Effector memory CD4-positive, alpha-beta T cell (primary cell): ENCODE measurements at places on chromosomes 13 and 19.
A peak's percentile ranks its signal among the peaks of the same experiment; 100 is the strongest.

DNA sequence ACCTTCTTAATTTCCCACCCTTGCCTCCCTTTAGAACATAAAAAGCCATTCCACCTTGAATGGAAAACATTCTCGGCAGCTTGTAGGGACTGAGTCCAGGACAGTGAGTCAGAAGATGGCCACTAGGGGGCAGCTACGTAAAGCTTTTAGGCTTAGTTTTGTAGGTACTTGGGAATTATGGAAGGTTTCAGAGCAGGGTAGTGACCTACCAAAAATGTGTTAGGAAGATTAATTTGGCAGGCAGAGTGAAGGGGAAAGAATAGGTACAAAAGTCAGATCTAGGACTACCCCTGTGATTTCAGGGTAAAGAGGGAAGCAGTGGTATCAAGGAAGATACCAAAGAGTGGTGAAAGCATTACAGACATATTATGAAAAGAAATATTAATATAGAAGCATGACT is 198.4 kb downstream of the NDFIP2 start:
- no peak for DNase-seq

DNA sequence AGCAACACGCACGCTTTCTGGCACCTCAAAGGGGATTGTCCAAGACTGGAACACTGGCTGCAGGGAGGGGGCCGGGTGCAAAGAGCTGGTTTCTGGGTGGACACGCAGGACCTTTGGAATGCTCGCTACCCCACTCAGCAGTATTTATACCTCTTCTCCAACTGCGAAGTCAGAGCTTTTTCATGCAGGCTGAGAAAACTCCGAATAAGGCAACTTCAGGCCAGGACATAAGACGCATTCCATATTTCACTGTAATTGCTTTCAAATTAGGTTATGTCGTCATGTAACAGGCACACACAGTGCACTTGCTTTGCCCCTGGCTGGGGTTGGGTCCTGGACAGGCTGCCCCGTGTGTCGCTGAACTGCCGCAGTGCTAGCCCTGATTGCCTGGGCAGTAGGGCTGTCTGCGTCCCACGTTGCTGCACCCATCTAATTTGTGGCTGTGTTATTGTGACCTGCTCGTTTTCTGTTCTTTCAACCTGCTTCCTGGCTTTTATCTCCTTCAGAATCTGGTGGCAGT is 44.5 kb downstream of the ACTN4 start:
- no peak for DNase-seq

DNA sequence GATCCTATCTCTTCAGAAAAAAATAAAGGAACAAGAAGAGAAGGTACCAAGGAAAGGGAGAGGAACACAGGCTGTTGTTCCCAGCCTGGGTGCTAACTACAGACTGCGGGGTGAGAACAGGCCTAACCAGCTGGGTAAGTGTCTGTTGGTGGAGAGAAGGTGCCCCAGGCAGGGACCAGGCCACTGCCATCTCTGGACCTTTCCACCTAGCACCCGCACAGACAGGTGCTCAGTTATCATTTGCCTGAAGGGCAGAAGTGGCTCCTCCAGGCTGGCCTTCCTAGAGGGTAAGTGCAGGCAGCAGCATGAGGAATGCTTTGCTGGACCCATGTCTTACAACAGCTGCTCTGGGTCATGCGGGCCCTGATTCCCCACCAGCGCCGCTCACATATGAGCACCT is 10.1 kb downstream of the DNMT1 start:
- DNase-seq: no peak

- DNase-seq: no peak
These were observed 813 bp downstream of the ZNF562 start for GRCh38 chr19:9673912-9674662.

DNA sequence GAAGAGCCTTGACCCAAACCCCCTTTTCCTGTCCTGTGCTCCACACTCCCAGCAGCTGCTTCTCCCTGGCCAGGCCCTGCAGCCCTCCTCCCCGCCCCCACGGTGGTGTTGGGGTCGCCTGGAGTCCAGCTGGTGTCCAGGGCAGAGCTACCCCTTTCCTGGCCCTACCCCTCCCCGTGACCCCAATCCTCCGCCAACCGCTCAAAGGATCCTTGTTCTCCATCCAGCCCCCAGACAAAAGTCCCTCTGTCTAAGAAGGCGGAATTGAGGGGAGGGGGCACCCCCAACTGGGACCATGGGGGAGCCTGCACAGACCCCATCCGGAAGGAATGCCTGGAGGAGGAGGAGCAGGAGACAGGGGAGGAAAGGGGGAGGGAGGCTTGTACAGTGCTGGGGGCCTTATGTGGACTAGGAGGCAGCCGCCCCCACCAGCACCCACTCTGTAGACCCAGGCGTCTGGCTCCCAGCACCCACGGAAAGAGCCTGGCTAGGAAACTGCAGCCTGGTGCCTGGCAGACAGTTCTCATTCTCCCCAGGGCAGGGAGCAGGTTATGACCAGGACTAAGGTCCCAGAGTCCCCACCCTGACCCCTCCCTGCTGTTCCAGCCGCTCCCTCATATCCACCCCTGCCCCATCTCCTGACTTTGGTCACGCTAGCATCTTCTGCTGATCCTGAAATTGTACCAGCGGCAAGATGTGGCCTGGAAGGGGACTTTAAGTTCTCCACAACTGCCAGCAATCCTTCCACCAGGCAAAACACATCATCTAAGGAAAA is at the start of gene FXYD3:
TSS of gene FXYD3 (plus strand) at position 647 of the 775 bp plus-strand sequence. CDS start 3,554 bp downstream, outside the sequence.
- DNase-seq: no peak

DNA sequence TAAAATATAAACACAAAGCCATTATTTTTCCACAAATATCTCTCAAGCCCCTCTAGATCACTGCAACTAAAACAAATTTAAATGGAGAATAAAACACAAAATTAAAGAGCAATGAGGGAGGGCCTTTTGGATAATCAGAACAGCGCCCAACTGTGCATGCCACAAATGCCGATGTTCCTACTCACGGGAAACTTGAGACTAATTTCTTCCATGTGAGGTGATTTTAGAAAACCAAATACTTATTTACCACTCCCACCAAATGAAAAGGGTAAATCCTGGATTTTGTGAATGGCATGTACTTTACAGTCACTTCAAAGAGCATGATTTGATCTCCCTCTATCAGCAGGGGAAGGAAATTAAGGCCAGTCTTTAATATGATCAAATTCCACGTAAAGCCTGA is 74.8 kb downstream of the SLC7A1 start:
- no peak for DNase-seq

DNA sequence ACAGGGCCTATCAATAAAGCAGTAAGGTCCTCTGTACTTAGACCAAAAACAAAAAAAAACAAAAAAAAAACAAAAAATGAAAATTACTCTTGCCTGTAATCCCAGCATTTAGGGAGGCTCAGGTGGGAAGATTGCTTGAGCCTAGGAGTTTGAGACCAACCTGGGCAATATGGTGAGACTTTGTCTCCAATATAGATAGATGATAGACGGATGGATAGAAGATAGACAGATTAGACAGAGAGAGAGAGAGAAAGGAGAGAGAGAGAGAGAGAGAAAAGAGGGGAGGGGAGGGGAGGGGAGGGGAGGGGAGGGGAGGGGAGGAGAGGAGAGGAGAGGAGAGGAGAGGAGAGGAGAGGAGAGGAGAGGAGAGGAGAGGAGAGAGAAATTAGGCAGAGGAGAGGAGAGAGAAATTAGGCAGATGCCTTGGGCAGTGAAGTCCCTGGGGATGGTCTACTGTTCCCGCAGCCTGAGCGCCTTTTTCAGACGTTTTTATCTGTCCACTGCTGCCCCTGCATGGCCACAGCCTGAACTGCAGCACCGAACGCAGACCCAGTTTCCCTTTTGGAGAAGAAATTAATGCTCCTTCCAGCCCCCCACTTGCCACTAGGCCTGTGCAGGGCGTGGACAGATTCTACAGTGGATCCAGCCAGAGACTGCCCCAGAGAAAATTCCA is 9.8 kb upstream of the ZNF627 start:
- DNase-seq: peak; percentile 55

DNA sequence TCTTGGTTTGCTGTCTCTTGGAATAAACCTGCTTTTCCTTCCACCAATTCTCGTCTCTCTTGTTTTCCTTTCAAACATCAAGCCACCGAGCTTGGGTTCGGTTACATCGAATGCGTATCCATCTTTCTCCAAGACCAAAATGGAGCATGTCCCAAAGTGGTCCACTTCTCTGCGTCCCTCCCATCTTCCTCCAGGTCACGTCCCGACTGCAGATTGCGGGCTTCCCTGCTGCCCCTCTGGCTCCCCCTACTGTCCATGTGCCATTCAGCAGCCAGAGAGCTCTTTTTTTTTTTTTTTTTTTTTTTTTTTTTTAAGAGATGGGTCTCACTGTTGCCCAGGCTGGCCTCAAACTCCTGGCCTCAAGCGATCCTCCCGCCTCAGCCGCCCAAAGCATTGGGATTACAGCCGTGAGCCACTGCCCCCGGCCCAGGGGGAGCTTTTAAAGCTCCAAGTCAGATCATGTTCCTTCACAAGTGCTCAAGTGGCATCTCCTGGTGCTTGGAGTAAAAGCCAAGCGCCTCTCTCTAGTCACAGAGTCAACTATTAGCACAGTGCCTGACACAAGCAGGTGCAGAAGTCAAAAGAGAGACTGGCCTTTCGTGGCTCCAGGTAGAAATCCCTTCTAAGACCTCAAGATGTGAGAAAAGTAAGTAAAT is 10.0 kb downstream of the COL5A3 start:
- DNase-seq: peak; percentile 26

GRCh38 chr19:782185-782877 is 14.9 kb upstream of the PTBP1 start:
- no peak for DNase-seq

GRCh38 chr13:26698392-26699196 is 62.0 kb downstream of the GPR12 start:
- peak; percentile 61 for DNase-seq

DNA sequence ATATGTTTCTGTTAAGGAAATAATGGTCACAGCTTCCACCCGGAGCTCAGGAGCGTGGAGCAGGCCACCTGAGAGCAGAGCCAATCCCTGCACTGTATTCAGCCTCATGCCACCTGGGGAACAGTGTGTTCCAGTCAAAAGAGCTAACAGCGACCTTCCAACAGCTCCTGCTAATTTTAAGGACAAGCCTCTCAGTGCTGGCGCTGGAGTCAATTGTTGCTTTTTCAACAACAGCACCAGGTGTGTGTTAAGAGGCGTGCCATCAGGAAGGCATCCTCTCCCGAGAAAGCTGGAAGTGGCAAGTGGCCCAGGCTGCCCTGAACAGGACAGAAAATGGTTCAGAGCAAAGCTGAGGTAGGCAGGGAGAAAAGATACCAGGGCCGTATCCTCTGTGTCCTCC is 102.0 kb downstream of the CACNA1A start:
- no peak for DNase-seq

DNA sequence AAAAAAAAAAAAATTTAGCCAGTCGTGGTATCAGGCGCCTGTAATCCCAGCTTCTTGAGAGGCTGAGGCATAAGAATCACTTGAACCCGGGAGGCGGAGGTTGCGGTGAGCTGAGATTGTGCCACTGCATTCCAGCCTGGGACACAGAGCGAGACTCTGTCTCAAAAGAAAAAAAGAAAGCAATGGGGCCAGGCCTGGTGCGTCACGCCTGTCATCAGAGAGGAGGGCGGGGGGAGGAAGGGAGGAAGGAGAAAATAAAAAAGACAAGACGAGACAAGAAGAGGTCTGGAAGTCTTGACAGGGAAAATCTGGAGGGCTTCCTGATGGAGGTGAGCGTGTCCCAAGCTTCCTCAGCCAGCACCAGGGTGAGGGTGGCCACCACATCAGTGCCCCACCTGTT is 54.9 kb upstream of the PTPRS start:
- DNase-seq: no peak

DNA sequence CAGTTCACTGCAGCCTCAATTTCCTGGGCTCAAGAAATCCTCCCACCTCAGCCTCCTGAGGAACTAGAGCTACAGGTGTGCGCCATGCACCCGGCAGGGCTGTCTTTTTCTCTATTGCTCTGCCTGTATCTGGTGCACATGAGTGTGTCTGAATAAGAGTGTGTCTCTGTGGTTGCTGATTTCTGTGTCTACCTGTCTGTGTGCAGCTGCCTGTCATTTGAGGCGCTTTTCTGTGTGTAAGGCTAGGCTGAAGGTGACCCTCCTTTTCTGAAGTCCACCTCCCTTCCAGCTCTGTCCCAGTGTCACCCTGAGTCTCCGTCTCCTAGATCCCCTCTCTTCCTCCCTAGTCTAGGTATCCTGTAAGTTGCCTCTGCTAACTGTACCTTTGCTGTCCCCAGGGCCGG is 1.5 kb upstream of the PRR12 start:
- no peak for DNase-seq

DNA sequence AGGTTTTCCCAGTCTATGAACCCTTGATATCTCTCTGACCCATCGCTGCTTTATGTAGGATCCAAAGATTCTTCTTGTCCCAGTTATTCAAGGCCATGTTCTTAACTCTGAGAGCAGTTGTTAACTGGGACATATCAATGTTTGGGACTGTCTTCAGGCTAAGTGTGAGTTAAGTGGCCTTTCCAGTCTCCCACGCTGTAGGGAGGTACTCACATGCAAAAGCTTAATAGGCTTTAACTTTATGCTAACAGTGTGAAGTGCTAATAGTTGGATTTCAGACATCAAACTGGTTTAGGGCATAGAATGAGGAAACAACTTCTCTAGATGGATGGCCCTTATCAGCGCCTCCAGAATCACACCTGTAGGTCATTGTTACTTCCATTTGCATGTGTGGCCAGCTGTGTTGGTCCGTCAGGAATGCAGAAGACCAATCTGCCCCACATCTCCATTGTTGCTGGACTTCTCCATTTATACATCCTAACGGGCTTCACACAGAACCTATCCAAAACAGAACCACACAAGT is 104.7 kb upstream of the MBNL2 start:
- no peak for DNase-seq

GRCh38 chr13:42751693-42752092 is 29.7 kb upstream of the FAM216B start:
- DNase-seq: no peak

- no peak for DNase-seq
These were observed 545.3 kb downstream of the RFC3 start for GRCh38 chr13:34363266-34363665.

DNA sequence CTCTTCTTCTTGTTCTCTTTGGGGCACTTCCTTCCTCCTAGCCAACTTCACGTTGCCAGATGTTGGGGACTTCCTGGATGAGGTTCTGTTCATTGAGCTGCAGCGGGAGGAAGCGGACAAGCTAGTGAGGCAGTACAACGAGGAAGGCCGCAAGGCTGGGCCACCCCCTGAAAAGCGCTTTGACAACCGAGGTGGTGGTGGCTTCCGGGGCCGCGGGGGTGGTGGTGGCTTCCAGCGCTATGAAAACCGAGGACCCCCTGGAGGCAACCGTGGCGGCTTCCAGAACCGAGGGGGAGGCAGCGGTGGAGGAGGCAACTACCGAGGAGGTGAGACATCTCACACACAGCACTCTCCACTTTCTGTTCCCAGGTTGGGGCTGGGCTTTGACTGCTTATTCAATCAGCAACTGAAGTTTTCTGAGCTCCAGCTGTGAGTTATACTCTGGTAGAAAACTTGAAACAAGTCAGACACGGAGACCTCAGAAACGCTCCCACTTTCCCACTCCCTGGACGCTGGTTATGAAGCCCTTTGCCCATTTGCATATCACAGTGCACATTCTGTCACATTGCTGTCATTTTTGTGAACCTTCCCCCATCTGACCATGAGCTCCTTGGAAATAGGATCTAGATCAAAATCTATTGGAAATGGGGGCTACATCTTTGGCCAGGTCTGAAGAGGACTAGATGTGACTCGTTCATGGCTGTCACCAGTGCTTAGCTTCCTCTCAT is 7.2 kb upstream of the CCDC97 start:
- DNase-seq: no peak
